Spleen (tissue), 13 donors: ENCODE measurements at places on chromosomes 7 and 10.

DNA sequence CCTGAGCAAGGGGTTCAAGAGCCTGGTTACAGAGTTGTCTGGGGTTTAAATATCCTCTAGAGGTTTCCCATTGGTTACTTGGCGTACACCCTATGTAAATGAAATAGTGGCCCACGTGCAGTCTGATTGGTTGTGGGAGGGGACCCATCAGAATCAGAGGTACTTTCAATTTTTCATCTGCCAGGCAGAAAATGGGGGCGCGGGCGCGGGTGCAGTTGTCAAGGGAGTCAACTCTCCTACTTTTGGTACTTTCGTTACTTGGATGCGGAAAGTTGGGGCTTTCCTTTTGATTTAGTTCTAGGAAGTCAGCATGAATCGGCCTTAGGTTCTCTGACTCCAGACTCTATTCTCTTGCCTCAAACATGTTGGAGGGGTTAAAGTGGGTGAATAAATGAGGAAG, 83.2 kb downstream of the DNAJB9 start:
- H3K4me3 ChIP-seq: no peak overlapping the region
- DNase-seq: no peak
- no peaks in the 10 kb centered on the region for H3K4me1 ChIP-seq
- H3K27ac ChIP-seq: no peak overlapping the region
- no peaks in the 10 kb centered on the region for H3K36me3 ChIP-seq
- no peaks in the 10 kb centered on the region for H3K27me3 ChIP-seq

GRCh38 chr10:99888622-99889021, 106.2 kb downstream of the ABCC2 start:
- peaks cover 37% of the 10 kb centered on the region for H3K36me3 ChIP-seq
- H3K4me3 ChIP-seq: no peak overlapping the region
- H3K27ac ChIP-seq: no peak overlapping the region
- no peaks in the 10 kb centered on the region for H3K27me3 ChIP-seq
- no peaks in the 10 kb centered on the region for H3K4me1 ChIP-seq

DNA sequence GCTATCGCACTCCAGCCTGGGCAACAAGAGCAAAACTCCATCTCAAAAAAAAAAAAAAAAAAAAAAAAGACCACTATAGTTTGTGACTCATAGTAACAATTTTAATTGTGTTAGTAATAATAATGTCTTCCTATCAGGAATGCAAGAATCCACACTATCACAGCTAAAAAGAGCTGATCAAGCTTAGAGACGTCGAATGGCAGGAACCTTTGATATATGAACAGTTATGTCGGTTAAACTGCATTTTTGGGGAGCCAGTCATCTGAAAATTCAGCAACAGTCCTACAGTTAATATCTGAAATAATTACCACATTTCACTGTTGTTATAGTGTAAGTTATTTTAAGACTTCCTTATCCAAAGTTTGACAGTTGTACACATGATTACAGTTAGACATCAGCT, 8.8 kb downstream of the PHYH start:
- H3K36me3 ChIP-seq: peaks cover 57% of the 10 kb centered on the region
- H3K4me1 ChIP-seq: no peaks in the 10 kb centered on the region
- H3K27me3 ChIP-seq: no peaks in the 10 kb centered on the region
- H3K27ac ChIP-seq: no peak overlapping the region

DNA sequence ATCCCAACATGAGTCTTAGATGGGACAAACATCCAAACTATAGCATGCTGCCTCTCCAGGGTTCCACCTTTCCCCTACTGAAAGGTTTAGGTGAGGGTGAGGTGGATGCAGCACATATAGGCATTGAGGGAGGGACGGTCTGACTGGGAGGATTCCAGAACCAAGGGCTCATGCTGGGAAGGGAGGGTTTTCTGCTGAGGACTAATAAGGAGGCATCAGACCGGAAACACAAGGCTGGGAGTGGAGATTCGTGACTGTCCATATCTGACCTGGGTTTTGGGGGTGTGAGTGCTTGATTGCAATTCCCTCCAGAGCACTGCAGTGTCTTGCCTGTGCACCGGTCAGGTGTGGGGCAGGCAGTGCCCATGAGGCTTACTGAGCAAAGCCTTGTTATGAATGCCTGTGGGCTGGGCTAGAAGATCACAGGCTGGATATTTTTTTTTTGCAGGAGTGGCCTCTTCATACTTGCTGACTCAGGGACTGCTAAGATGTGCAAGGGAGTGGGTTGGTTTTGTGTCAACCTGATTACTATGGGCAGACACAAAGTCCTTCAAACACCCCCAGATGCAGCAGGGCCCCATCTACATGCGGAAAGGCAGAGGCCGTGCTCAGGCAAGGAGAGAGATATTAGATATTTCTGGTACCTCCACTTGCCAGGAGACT, 26.7 kb downstream of the DMBT1 start:
- H3K27ac ChIP-seq: no peak overlapping the region
- no peaks in the 10 kb centered on the region for H3K4me1 ChIP-seq
- DNase-seq: no peak
- no peaks in the 10 kb centered on the region for H3K27me3 ChIP-seq
- H3K36me3 ChIP-seq: no peaks in the 10 kb centered on the region
- no peak overlapping the region for H3K4me3 ChIP-seq

GRCh38 chr7:81960026-81960425, 190.2 kb upstream of the HGF start:
- no peak overlapping the region for H3K27ac ChIP-seq
- no peak for DNase-seq
- no peak overlapping the region for H3K4me3 ChIP-seq
- H3K36me3 ChIP-seq: no peaks in the 10 kb centered on the region
- H3K27me3 ChIP-seq: no peaks in the 10 kb centered on the region
